ENCODE measurements at places on chromosomes 2 and 18.

GRCh38 chr2:208373460-208374089 lies 33.0 kb upstream of the PTH2R start:
- no peak for DNase-seq

GRCh38 chr2:149089068-149089467 lies 50.6 kb downstream of the LYPD6B start:
- DNase-seq = no peak

- no peak for DNase-seq
Observed at GRCh38 chr2:157839822-157840221, 36.3 kb downstream of the ACVR1 start.

- DNase-seq = peak; percentile 15
Observed at GRCh38 chr2:54945391-54946219, 104.6 kb downstream of the RTN4 start.

GRCh38 chr2:191245869-191246531 lies 796 bp downstream of the MYO1B start:
- no peak for DNase-seq

- DNase-seq = no peak
Observed at GRCh38 chr18:10234281-10234680, 220.2 kb upstream of the APCDD1 start.

DNA sequence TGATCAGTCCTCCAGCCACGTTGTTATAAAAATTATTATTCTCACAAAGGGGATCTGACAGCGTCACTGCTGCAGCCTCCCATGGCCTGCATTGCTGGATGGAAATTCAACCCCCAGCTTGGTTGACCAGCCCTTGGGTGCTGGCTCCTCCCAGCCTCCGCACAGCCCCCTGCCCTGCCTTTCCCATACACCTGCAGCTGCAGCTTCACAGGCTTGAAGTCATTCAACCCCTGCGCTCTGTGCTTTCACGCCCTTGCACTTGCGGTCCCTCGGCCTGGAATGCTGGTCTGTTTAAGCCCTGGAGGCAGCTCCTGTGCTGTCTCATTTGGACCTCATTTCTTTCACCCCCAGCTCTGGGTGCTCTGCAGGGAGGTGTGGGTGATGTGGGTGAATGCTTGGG lies 860 bp upstream of the CD8A start:
- DNase-seq = no peak

DNA sequence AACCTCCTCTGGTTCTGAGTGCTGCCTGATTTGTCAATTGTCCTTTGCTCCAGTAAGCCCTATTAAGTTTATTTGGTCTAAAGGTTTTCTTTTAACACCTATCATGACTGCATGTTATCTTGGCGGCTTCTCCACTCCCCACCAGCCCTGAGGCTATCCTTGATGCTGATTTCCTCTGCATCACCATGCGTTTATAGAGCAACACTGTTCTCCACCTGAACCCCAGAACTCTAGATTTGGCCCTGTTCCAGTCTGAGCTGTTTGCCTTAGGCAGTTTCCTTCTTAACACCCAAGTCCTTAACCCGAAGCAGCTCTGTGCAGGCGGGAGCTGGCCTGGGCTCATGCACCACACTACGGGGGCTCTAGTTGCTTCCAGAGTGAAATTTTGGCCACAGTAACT lies 98.2 kb upstream of the NPAS2 start:
- no peak for DNase-seq

DNA sequence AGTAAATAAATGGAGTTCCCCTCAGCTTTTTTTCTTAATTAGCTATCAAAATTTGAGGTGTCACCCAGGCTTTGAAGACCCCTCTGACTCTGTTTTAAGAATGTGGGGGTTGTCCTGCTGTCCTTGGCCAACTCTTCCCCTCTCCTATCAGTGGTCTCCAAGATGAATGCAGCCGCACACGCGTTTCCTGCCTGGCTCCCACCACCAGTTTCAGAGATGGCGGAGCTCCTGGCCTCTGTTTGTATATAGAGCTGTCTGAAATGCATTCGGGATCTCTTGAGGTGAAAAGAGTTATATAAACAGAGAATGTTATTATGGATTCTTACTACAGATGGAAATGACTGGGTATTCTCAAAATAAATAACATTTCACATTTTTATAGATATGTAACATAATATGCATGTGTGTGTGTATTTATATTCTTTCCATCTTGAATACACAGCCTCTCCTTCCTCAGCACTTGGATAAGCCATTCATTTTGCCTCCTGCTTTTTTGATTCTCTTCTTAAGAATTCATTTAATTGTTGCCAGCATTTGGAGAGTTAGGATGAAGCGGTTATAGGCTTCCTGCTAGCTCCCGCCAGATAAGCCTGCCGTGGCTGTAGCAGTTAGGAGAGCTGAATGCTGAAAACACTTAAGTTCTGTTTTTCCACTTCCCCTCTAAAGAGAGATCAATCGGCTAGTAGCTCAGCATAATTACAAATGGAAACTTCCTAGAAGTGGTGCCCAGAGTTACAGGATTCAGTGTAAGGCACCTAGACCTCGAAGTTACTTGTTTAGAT lies 659.3 kb upstream of the FANCL start:
- no peak for DNase-seq

DNA sequence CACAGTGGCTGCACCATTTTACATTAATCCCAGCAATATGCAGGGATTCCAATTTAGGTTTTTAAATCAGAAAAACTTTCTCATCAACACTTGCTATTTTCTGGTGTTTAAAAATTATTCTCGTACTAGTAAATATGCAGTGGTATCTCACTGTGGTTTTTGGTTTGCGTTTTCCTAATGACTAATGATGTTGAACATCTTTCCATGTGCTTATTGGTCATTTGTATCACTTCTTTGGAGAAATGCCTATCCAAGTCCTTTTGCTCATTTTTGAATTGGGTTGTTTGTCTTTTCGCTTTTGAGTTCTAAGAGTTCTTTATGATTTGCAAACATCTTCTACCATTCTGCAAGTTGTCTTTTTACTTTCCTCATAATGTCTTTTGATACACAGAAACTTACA lies 62.1 kb upstream of the TCF7L1 start:
- no peak for DNase-seq

DNA sequence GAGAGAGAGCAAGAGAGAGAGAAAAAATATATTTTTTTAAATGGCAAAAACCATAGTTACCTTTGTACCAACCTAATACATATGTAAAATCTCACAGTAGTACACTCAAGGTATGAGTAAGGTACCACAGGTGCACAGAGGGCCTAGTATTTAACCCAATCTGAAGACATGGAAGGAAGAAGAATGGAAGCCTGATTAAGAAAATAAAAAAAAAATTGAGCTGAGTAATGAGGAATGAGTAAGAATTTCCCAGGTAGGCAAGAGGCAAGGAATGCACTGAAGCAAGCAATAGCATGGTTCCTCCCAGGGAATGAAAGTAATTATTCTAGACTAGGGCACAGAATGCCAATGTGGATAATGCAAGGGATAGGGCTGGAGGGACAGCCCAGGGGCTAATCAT lies 294.2 kb downstream of the FIGN start:
- no peak for DNase-seq

- DNase-seq = no peak
Observed at GRCh38 chr18:52334896-52335295, 5.1 kb upstream of the DCC start.

- no peak for DNase-seq
Observed at GRCh38 chr2:175844169-175844568, 157.9 kb downstream of the LNPK start.

- DNase-seq = no peak
Observed at GRCh38 chr18:40577239-40577980, 1377.6 kb upstream of the PIK3C3 start.

DNA sequence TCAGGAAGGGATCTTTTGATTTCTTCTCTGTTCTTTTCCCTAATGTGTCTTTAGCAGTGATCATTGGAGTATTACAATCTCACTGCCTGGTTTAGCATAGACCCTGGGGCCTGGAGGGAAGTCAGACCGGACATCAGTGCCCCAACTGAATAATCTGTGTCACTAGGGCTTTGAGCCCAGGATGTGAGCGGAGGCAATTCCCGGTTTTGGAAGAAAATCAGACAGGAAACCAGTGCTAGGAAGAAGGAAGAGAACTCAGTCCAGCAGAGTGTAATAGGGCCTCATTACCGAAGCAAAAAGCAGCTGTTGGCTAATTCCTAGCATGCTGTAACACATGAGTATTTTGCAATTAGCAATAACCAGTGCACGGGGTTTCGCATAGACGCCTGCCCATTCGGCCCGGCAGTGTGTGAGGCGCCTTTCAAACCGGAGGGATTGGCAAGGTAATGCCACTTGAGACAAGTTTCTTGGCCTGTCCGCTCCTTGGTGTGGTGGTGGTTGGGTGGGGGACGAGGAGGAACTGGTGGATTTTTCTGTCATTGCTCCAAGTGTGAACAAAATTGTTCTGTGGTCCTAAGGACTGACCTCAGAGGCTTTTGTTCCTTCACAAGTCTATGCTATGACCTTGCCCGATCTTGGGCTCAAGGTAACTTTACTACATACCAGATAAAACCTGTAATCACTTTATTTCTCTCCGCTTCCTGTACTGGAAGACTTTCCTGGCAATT lies 2.8 kb downstream of the FOSL2 start:
- DNase-seq = no peak

- DNase-seq = no peak
Observed at GRCh38 chr2:53668624-53669026, 99.0 kb upstream of the CHAC2 start.

- no peak for DNase-seq
Observed at GRCh38 chr2:45169339-45170190, 160.3 kb upstream of the SIX2 start.

- DNase-seq = no peak
Observed at GRCh38 chr2:26870585-26871095, 22.7 kb downstream of the DPYSL5 start.

- no peak for DNase-seq
Observed at GRCh38 chr2:217890445-217890844, 112.3 kb downstream of the TNS1 start.

- no peak for DNase-seq
Observed at GRCh38 chr2:160490733-160491685, 2.6 kb downstream of the RBMS1 start.

GRCh38 chr2:207833251-207833751 lies 63.6 kb upstream of the FZD5 start:
- peak; percentile 31 for DNase-seq

- no peak for DNase-seq
Observed at GRCh38 chr2:26185954-26186770, 13.3 kb downstream of the GAREM2 start.

GRCh38 chr18:62033756-62034155 lies 140.9 kb upstream of the RNF152 start:
- no peak for DNase-seq

- no peak for DNase-seq
Observed at GRCh38 chr2:231985823-231986261, 24.3 kb downstream of the DIS3L2 start.

- DNase-seq = no peak
Observed at GRCh38 chr2:58925676-58926081, 684.6 kb upstream of the FANCL start.

GRCh38 chr18:74477771-74478170 lies 18.4 kb upstream of the CNDP2 start:
- DNase-seq = no peak

GRCh38 chr18:73785300-73785699 lies 362.3 kb downstream of the FBXO15 start:
- DNase-seq = no peak

- DNase-seq = no peak
Observed at GRCh38 chr2:26587994-26588393, 53.2 kb downstream of the CIB4 start.
